Fibroblast of the aortic adventitia (primary cell): ENCODE measurements at places on chromosomes 12 and 14. TPM values are rescaled to one million over a fixed set of nuclear protein-coding genes. Genes with fewer than 3 reads are reported as not detected.

- DNase-seq: no peak
Observed at GRCh38 chr12:109701064-109701463, 12.6 kb upstream of the FAM222A start.

The INHBC gene
- total RNA-seq: not detected in 2 replicates

GRCh38 chr12:77772676-77773298, 57.9 kb upstream of the NAV3 start:
- DNase-seq: no peak

The M6PR gene
- total RNA-seq: 92.1 and 329 TPM in 2 replicates

- peak; percentile 99 for DNase-seq
Observed at GRCh38 chr14:22630486-22630885, 13.7 kb downstream of the OR6J1 start.

The ZNF26 gene
- total RNA-seq: 14.0 and 27.6 TPM in 2 replicates

The EIF2S3B gene
- 7.1 and 9.2 TPM in 2 replicates for total RNA-seq

DNA sequence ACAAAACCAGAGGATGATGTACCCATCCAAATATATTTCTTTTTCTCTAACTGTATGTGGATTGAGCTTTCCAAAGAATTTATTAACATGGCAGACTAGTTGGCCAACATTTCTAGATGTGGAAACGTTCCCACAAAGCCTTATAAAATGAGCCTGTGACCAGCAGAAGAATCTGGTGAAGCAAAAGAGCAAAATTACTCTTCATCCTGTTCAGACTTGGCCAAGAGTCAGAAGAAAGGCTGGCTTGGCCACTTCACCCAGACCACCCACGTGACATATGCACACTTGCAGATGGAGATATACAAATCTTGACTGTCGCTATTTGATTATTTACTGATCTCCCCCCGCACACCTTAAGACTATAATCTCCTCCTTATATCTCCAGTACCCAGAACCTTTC, 96.7 kb downstream of the NUAK1 start:
- DNase-seq: no peak

The NFYB gene
- total RNA-seq: 20.2 and 43.7 TPM in 2 replicates

GRCh38 chr12:45914090-45914489, 76.3 kb downstream of the SCAF11 start:
- DNase-seq: peak; percentile 61

- DNase-seq: no peak
Observed at GRCh38 chr12:28253161-28253641, 62.9 kb downstream of the CCDC91 start.

The SPIC gene
- total RNA-seq: not detected in 2 replicates

DNA sequence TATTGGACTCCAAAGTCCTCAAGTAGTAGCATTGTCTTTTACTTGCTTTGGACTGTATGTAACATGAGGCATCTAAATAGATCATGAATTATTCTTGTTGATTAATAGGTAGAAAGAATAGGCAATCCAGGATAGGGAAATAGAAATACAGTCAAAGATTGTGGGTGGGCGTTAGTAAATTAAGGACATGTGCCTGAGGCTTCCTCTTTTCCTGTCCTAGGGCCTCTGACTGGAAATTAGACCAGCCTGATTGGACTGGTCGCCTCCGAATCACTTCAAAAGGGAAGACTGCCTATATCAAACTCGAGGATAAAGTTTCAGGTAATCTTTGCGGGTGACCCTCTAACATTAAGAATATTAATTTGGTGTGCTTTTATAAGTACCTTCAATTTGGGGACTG, 7.6 kb downstream of the NECAP1 start:
- DNase-seq: no peak

The LRCOL1 gene
- not detected in 2 replicates for total RNA-seq

DNA sequence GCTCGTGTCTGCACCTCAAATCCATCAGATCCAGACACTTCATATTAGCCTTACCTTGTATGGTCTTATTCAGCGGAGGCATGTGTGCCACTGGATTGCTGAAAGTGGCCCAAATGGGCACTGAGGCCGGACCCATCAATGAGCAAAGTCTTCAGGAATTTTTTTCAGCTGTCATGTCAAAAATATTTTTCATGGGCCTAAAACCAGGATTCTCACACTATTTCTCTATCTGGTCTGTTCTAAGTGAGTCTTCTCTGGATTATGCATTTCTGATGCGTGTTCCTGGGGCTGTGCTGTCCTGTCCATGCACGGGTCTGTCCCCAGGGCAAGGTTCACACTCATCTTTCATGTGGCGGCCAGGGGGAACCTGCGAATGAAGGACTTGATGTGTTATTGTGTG, 94.6 kb downstream of the KCNA5 start:
- DNase-seq: no peak

DNA sequence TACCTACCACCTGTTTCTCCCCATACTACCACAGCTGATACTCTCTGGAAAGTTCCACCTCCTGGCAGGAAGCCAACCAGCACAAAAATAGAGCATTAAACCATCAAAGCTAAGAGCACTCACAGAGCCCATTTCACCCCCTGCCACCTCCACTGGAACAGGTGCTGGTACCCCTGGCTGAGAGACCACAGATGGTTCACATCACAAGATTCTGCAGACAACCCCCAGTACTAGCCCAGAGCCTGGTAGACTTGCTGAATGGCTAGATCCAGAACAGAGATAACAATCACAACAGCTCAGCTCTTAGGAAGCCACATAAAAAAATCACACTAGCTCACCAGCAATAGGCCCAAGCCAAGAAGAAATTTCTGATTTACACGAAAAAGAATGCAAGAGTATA, 855.2 kb downstream of the FSCB start:
- no peak for DNase-seq

DNA sequence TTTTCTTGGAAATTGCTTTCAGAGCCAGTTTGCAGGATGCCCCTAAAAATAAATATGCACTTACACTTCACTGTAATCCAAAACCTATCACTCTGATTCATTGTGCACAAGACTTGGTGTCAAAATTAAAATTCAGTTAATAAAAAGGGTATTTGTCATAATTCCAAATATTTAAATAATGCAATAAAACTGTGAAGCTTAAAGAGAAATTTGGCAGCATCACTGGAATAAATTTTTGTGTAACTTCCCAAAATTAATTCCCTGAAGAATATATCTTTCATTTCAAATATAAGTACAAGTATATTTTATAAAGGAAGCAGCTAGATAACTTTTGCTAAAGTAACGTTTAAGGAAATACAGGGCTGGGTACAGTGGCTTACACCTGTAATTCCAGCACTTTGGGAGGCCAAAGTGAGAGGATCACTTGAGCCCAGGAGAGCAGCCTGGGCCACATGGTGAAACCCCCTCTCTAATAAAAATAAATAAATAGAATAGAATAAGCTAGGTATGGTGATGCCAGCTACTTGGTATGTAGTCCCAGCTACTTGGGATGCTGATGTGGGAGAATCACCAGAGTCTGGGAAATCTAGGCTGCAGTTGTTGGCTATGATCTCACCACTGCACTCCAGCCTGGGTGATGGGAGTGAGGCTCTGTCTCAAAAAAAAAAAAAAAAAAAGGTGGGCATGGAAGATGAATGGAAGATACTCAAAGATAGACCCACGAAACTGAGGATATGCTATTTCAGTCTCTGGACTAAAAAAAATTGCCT, 233.8 kb downstream of the FBXL14 start:
- peak; percentile 58 for DNase-seq

The TMEM132D gene
- not detected in 2 replicates for total RNA-seq
